Inflammatory macrophage treated with lipopolysaccharide for 4 hours (primary cell): ENCODE measurements at places on chromosomes 7 and 10.

DNA sequence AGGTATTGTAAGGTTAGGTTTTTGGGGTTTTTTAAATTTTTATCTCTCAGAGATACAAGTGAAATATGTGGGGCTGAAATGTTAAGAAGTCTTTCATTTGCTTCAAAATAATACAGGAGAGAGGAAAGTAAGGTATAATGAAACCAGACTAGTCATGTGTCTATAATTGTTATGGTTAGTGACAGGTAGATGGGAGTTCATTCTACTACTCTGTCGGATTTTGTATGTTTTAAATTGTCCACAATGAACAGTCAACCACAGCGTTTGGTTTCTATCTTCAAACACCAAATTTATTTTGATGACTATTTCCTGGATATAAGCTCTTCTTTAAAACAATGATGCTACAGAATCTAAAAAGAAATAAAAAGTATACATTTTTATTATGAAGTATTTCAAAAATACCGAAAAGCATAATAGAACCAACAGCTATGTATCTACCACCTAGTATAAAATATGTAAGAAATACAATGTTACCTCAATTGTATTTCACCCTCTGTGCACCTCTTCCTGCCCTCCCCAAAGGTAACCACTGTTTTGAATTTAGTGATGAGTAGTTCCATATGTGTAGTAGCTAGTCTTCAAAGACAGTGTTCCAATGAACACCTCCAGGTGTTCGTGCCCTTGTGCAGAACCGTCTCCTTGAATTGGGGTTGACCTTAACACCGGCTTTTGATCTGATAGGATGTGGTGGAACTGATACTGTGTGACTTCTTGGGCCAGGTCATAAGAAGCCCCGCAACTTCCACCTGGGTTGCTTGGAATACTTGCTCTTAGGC lies 74.8 kb upstream of the CDK1 start:
- DNase-seq: no peak

DNA sequence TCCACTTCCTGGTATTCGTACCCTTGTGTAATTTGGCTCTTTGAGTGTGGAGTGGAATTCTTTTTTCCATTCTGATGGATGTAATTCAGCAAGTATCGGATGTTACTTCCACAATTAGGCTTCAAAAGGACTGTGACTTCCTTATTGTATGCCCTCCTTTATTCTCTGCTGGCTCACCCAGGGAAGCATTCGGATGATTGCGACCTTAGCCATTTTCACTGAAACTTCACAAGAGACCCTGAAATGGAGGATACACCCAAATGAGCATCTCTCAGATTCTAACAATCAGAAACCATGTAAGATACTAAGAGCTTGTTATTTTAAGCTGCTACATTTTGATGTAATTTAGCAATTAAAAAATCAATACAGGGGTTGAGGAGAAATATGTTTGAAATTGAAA lies 493.1 kb downstream of the DNAJB9 start:
- no peak for DNase-seq

- DNase-seq: no peak
These were observed 215.5 kb downstream of the SEMA3D start for GRCh38 chr7:84971360-84971759.

- no peak for DNase-seq
These were observed 2.0 kb downstream of the REPIN1 start for GRCh38 chr7:150370612-150371071.

DNA sequence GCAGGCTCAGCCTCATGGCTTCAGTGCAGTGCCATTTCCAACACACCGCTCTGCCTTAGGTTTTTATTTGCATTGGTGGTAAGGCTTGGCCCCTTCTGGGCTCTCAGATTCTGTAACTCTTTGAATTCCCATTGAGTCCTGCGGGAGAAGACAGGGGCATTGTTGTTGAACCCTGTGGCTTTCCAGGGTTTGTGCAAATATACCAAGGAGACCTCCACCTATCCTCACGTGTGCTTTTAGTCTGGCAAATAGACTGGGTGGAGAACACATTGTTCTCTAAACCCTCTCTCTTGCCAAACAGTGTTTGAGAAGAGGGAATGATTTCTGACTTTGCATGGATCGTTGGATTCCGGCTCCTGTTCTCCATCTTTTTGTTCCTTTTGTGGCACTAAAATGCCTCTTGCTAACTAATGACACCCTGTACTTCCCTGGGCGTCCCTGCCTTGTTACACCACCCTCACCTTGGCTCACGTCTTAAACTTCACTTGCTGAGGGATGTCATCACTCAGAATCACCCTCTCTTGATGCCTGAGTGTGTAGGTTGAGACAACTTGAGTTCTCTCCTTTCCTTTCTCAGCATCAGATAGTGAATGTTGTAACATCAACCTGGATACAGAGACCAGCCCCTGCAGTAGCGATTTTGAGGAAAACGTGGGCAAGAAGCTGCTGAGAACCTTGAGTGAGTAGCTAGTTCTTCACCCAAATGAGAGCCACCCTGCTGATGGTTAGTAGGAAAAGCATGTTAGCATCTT lies 40.5 kb downstream of the GOT1 start:
- no peak for DNase-seq

- DNase-seq: no peak
These were observed 116.7 kb upstream of the C10orf90 start for GRCh38 chr10:126787201-126787600.
